Tibial artery (tissue), 4 donors: ENCODE measurements at places on chromosomes 3 and 15.

GRCh38 chr3:14143271-14144225 lies 18.7 kb downstream of the TMEM43 start:
- peak; percentile 82 for DNase-seq

- DNase-seq = no peak
Measured at GRCh38 chr3:46378426-46378942, 7.7 kb downstream of the CCR5 start.

GRCh38 chr15:77808075-77808474 lies 175.4 kb upstream of the LINGO1 start:
- DNase-seq = no peak

DNA sequence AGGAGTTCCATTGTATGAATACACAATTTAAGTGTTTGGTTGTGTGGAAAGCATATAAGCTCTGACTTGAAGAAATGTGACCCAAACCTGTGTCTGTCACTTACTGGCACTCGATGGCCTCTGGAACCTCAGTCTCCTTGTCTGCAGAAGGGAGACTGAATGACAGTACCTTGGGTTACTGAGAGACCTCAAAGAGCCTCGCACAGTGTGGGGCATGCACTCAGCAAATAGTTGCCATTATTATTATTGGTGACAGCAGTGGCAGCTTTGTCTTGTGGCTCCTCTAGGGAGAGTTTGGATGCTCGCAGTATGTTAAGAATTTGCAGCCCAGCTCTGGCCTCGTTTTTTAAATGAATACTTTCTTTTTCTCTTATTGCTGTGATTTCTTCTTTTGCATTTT lies 43.4 kb downstream of the EEFSEC start:
- DNase-seq = no peak

GRCh38 chr15:101637919-101638318 lies 14.3 kb downstream of the TM2D3 start:
- no peak for DNase-seq
